HCT116 (cell line): ENCODE measurements at places on chromosomes 5 and 9.

DNA sequence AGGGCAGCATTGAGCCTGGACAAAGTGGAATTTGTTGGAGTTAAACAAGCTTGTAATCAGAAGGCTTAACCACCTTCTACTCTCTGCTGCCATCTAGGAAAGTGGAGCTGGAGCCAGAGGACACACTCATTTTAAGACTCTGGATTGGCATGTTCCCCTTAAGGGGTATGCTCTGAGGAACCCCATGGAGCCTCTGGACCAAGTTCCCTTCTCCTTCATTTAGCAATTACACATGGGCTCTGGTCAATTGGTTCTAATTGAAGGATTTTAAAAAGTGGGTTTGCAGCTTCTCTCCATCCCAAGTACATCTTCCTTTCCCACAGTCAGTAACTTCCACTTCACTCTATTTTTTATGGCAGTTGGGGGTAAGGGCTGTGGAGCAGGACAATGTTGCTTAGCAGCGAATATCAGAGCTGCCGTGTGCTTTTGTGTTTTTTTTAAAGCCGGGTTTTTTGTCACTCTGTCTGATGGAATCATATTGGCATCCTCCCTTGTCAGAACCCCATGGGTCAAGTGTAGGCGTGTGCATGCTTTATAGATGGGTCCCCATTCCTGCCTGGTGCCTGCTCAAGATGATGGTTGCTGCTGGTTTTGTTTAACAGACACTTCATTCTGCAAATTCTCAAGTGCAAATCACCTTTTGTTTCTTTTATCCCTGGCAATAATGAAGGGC, 330.7 kb upstream of the ADAMTSL1 start:
- DNase-seq = no peak

DNA sequence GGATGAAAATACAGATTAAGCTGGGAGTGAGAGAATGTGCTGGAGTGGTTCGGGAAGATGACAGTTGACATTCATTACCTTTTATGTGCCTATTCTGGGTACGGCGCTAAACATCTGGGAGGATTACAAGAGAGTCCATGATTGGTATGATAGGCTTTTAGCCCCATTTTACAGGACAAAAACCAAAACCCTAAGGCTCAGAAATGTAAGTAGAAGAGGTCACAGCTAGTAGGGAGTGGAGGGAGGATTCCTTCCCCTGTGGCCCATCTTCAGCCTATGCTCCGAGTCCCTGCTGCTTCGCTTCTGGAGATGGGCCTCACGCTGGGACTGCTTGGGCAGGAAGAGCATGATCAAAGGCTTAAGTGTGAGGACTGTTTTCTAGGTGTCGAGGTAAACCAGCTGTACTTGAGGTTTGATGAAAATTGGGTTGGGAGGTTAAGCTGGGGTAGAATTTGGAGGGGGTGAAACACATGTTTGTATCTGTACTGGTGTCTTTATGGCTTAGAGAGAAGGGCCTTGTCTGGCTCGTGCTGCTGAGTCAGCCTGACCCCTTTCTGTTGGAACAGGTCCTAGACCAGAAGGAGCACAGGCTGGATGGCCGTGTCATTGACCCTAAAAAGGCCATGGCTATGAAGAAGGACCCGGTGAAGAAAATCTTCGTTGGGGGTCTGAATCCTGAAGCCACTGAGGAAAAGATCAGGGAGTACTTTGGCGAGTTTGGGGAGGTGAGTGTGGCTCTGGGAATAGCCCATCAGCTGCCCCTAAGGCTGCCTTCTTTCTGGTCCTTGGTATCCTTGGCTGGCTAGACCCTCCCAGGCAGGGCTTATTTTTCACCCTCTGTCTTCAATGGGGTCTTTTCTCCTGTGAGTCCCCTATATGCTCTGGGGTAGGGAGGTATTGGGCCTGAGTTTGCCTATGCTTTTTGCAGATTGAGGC, 2.1 kb downstream of the HNRNPAB start:
- DNase-seq = no peak

- no peak for DNase-seq
Measured at GRCh38 chr9:135328485-135329417, 150.8 kb upstream of the PPP1R26 start.

DNA sequence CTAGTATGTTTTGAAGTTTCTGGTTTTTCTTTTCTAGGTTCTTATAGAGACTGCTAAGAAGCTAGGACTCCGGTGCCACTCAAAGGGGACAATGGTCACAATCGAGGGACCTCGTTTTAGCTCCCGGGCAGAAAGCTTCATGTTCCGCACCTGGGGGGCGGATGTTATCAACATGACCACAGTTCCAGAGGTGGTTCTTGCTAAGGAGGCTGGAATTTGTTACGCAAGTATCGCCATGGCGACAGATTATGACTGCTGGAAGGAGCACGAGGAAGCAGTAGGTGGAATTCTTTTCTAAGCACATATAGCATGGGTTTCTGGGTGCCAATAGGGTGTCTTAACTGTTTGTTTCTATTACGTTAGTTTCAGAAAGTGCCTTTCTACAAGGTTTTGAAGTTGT, 52.2 kb downstream of the MTAP start:
- DNase-seq = no peak

DNA sequence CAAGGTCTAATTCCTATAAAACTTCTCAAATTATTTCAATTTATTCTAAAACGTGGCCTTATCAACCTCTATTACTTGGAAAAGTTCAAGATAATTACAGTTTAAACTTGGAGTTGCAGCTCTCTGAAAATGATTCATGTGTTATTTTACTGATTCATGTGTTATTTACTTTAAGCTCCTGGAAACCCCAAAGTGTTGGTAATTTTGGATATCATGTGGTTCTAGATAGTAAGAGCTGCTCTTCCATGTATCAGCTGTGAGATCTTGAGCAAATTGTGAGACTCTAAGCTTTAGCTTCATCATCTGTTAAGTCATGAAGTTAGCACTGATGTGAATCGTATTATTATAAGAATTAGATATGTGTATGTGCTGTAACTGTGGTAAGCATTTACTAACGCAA, 749.2 kb downstream of the TLE4 start:
- DNase-seq = no peak

DNA sequence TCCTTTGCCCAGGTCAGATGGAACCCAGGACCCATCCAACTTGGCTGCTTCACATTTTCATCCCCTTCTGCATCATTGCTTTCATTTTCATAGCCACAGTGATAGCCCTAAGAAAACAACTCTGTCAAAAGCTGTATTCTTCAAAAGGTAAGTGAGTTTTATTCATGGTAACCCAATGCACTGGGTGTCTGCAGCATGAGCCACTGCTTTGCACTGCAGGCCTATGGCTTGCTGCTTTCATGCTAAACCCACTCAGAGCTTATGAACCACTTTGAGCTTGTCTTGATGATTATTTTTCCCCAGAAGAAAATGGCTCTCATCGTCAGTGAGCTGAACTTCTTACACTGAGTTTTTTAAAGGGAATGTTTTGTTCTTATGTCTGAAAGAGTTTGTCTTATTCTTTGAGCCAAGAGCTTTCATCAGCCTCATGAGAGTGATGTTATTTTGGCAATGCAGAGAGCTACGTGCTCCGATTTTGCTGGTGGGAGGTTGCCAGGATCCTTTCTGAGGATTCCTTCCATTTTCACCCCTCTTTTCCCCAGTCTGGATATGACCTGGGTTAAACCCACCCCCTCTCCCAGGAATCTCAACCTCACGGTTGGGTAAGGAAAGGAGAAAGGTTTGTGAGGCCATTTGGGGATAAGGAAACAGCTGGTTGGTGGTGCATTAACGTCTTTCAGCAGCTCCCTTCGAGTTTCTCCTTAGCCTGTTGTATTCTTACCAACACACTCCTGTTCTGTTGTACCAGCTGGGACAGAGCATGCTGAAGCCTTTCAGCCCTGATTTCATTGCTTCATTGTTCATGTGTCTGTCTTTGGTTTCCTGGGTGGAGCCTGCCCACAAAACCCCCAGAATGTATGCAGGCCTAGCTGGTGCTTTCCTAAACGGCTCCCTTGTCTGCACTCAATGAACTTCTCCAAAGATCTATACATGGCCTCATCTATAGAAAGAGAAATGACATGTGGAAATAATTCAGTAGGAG, 47.6 kb downstream of the PDCD1LG2 start:
- no peak for DNase-seq

DNA sequence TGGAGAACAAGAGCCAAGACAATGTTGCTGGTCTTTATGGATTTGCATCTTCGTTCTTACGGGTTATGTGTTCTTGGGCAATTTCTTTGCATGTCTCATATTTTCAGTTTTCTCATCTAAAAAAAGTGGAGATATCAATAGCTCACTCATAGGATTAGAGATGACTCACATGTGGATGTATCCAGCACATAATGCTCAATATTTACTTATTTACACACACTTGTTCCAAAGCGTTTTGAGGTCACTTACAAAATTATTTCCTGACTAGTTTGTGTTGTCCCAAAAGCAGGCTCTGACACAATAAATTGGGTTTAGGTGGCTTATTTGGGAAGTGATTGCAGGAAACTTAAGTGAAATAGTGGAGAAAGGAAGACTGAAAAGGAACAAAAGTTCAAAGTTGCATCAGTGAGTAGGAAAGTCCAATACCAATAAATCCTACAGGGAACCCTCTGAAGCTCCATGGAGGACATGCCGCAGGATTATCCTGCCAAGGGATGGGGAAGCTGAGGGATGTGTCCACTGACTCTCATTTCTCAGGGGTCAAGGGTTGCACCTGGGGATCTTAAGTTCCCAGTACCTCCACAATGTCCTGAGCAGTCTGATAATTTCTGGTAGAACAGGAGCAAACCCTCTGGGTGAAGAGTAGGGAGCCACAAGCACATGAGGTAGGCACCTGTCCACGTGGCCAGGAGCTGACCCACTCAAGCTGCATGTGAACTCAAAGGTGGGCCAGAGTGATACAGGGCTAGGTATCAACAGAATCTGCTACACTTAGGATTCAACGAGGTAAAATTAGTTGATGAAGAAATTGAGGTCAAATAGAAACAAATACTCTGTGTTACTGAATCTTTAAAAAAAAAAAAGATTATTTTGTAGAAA, 37.4 kb upstream of the SLC44A1 start:
- DNase-seq = no peak

DNA sequence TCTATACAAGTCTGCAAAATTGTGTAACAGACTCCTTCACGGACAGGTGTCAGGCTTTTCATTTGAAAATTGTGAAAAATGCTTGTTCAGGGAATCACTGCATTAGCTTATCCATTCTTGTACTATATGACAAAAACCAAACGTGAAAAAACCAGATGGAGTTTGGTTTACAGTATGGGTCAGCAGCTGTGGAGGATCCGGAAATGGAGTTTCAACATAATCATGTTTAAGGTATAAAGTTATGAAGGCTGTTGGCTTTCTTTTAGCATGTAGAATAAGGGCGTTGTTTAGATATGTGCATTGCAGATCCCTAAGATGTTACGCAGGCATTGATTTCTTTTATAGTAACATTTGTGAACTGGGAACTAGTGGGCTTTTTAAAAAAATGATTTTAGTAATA, 123.8 kb downstream of the GDNF start:
- DNase-seq = no peak

DNA sequence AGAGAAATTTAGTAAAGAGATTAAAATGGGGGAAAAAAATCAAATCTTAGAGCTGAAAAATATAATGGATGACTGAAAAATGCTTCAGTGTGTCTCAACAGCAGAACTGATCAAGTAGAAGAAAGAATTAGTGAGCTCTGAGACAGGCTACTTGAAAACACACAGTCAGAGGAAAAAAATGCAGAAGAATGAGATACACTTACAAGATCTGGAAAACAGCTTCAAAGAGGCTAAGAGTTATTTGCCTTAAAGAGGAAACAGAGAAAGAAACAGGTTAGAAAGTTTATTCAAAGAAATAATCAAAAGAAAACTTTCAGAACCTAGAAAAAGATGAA, 70.5 kb upstream of the OR2K2 start:
- no peak for DNase-seq

DNA sequence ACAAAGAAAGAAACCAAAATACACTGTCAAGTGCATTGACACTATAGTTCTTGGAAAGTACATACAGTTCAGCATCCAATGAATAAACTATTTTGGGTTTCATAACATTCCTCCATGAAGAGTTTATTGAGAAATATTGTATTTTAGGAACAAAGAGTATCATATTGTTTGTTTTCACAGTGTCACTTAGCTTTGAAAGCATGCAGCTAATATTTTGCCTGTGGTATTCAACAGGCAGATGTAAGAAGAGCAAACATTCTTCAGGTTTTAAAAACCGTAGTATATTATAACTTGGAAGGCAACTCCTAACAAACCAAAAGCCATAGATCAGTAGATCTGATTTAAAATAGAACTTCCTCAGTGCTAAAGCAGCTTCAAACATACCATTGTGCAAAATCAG, 4.5 kb downstream of the PRELID2 start:
- DNase-seq = no peak

- DNase-seq = no peak
Measured at GRCh38 chr5:172747471-172747870, 23.5 kb downstream of the DUSP1 start.

DNA sequence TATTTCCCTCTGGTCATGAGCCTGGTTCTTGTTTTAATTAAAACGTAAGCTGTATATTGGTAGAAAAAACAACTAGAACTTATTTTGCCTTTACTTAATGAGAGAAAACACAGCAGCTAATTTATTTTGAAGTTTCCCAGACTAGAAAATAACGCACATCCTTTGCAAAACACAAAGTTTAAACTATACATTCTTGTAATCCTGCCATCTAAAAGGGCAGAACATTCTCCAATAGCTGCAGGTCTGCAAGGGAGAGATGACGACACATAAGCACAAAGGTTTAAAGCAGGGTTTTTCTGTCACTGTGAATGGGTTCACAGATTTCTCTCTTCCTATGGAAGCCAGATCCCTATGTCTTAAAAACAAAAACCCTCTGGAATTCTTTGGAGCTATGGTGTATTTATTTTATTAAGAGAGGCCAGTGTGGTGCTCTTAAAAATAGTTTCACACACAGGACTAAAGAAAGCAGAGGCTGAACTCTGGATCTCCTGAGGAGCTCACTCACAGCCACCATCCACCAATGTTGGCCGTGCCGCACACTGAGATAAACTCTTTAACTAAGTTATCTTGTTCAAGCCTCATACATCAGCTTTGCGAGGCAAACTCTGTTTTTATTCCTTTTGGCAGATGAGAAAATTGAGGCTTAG, 82.4 kb downstream of the SNCAIP start:
- DNase-seq = no peak

- no peak for DNase-seq
Measured at GRCh38 chr9:93122721-93123221, 11.3 kb downstream of the NINJ1 start.

DNA sequence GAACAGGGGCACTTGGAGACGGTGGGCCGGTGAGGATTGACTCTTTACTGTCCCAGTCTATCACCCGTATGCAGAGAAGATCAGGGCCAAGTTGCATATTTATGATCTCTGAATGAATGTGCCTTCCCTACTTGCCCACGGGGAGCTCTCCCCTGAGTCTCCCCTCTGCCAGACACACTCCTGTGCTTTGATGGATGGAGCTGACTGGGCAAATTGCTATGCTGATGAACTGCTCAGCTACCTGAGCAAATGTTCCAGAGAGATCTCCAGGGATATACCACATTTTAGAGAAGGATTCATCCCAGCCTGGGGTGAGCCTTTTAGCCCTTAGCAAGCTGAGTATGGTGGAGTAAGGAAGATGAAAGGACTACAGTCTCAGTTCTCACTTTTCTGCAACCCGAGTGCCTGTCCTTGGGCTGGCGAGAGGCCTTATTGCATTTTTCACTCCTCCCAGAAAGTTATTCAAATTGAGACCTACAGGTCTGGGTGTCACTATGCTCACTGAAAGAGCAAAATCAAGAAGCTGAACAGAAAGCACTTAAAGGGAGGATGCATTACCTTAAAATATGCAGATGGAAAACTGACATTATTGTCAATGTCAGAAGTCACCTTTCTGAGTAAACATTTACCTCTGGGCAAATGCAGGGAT, 526.7 kb upstream of the WWC1 start:
- DNase-seq = no peak
